ENCODE measurements at places on chromosomes 1 and 21.

GRCh38 chr1:54867717-54868057 lies 19.3 kb downstream of the DHCR24 start:
- DNase-seq, result no peak

DNA sequence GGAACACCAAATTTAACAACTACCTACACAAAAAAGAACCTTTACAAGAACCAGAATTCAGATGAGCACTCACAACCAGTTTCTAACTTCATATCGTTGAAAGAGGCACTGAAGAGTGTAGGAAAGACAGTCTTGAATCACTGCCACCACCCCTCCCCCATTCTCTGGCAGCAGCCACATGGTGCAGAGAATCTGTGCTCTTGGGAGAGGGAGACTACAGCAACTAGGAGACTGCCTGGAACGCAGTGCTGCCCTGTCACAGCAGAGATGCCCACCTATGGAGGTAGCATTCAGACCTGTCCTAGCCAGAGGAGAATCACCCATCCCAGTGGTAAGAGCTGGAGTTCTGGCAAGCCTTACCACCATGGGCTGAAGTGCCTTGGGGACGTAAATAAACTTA lies 7.3 kb downstream of the CCN1 start:
- DNase-seq, result no peak

DNA sequence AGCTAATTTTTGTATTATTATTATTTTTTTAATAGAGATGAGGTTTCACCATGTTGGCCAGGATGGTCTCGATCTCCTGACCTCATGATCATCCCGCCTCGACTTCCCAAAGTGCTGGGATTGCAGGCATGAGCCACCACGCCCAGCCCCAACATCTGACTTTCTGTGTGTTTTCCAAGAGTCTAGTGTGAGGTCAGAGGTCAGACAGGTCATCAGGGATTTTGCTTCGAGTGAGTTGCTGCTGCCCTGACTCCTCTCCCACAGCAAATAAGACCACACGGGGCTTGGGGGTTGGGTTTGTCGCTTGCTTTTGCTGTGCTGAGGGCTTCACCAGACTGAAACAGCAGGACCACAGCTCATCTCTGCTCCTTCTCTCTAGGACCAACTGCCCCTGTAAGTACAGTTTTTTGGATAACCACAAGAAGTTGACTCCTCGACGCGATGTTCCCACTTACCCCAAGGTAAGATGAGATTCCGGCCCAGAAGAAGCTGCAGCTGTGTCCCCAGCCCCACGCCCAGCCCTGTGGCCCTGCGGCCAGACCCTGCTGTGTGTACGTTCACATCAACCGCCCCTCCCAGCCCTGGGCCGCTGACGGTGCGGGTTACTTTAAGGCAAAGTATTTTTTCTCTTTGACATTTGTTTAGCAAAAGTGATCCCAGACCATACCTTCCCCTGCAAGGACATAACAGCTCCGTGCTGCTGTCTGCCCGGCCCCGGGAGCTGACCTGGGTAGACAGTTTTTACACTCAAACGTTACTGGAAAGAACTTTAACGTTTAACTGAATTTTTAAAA lies 97.5 kb downstream of the PDE9A start:
- DNase-seq, result no peak

DNA sequence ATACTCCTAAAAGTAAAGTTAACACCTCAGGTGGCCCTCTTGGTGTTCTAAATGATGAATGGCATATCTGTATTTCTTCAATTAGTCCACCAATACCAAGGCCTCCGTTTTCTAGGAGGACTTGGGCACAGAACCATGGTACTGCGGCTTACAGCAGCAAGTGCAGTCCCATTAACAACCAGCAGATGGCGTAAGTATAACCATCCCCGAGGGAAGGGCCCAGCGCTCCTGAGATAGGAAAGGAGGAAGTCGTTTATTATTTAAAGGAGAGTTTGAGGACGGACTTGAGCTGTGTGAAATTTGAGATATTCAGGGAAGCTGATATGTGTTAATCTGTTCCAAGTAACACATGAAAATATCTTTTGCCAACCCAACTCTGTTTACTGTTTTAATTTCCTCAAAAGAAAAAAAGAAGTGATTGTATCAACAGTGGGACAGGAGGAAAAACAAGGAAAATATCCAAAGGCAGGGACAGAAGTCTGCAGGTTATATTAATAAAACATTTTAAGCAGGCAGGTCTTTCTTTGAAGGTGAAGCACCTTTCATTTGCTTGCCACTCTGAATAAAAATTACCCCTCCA lies 37.7 kb upstream of the KCNJ15 start:
- peak; percentile 16 for DNase-seq

GRCh38 chr1:53982763-53983104 lies 35.3 kb downstream of the LDLRAD1 start:
- DNase-seq, result no peak

DNA sequence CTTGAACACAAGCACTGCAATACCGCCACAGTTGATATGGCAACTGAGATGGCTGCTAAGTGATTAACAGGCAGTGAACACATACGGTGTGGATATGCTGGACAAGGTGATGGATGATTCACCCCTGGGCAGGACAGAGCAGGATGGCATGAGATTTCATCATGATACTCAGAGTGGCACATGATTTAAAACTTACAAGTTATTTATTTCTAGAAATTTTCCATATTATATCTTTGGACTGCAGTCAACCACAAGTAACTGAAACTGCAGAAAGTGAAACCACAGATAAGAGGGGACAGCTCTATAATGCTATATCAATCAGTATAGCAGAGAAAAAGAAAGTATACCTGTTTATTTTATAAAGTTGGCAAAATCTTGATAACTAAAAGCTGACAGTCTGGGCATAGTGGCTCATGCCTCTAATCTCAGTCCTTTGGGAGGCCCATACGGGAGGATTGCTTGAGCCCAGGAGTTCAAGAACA lies 47.9 kb downstream of the PHACTR4 start:
- no peak for DNase-seq

DNA sequence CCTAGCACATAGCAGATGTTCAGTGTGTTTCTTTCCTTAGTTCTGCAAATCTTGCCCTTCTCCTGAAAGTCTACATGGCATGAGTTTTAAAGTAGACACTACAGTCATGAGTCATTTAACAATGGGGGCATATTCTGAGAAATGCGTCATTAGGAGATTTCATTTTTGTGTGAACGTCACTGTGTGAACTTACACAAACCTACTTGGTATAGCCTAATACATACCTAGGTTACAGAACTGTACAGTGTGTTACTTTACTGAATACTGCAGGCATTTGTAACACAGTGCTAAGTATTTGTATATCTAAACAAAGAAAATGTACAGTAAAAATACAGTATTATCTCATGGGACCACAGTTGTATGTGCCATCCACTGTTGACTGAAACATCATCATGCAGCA lies 10.0 kb downstream of the TTF2 start:
- DNase-seq, result no peak

DNA sequence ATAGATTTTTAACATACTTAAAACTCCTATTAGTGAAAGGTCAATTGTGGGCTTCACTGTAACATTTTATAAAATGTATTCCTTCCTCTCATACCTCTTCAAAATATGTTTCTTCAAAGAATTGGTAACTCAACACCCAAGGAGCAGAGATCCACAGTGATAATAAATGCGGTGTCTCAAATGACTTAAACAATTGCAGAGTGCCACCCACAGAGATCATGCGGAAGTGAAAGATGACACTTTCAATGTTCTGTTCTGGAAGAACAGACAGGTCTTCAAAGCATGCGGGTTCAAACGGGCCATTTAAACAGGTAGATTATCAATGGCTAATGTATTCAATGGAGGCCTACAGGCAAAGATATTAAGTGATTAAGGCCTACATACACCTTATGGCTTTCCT lies 157.0 kb upstream of the GREM2 start:
- DNase-seq, result no peak

DNA sequence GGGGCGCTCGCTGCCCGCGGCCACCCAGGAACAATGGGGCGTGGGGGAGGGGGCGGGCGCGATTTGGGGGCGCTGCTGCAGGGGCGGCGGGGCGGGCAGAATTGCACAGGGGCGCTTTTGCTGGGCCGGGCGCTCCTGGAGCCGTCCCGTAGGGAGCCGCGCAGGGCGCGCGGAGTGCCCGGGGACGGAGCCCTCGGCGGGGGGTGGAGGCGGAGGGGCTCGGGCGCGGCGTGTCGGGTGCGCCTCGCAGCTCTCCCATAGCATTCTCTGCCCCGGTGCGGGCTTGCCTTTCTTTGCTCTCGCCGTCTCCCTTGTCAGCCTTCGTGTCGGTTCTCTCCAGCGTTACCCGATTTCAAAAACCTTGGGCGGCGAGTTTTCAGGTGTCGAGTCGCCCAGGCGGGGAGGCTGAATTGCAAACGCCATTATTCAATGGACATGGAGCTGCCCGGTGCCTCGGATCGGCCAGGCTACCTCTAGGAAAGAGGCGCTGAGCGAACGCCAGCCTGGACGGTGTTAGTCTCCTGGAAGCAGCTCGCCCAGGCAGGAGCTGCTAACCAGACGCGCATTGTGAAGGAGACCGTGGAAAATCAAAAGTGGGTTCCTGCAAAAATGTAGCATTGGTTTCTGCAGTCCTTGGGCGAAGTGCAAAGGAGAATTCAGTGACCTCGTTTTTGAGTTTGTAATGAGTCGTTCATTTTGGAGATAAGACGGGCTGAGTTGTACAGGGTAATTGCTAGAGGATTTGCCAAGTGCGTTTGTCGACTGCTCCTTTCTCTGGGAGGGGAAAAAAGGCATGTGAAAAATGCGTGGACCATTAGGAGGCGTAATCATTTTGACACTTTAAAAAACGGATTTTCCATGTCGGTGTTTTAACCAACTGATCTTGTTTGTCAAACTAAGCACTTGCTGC lies 626 bp downstream of the CXADR start:
- no peak for DNase-seq

DNA sequence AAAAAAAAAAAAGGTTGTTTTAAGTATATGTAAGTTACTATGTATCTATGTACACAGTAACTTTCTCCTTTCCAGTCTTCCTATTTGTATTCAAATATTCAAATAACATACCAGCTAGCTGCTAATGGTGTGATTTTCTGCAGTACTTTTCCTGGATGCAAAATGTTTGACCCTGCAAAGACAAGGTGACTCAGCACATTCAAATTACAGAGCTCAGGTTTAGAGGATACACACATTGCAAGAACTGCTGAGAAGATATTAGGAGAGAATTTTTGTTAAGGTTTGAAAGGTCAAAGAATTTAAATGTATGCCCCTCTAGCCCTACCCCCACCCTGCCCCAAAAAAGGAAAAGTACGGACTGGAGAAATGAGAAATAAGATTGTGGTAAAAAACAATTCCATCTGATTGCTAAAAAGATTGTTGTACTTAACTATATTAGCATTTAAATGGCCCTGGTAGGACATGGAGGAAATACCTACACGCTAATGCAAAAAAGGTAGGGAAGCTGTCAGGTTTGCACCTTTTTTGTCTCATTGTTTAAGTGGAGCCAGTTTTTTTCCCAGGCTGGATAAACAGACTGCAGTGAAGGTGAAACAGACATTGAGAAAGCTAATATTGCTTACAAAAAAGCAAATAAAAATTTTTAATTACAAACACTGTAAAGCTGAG lies 45.6 kb downstream of the ZNF281 start:
- DNase-seq, result no peak

DNA sequence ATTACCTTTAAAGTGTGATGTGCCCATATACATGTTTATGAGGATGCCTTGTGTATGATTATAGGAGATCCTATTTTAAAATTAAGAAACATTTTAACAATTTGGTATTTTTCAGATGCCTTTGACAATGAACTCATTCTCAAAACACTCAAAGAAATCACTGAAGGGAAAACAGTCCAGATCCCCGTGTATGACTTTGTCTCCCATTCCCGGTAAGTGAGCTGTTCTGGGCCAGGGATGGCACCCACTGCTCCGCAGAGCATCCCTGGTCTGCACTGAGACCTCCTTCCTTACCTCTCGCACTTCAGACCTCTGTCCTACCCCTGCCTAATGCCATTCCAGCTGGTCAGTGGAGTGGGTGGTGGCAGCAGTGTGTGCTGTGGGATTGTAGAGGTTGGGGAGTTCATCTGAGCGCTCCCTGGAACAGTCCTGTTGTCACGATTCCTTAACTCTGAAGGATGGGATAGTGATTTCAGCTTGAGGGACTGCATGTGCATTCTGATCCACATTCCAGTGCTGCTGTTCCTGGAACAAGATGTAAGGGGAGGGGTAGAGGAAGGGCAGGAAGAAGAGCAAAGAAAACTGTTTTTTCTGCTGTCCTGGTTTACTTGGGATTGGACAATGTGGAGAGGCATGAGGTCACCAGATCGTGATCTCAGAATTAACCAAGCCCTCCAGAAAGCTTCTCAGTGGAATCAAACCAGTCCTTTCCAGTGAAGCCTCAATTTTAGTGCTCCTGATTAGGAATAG lies 63.9 kb downstream of the UCK2 start:
- DNase-seq, result no peak

- DNase-seq, result no peak
Measured at GRCh38 chr21:38205940-38206339, 50.9 kb upstream of the KCNJ15 start.

- no peak for DNase-seq
Measured at GRCh38 chr1:172135076-172135672, 285.3 kb upstream of the C1orf105 start.

- DNase-seq, result no peak
Measured at GRCh38 chr1:151113877-151114276, 32.6 kb downstream of the SEMA6C start.

DNA sequence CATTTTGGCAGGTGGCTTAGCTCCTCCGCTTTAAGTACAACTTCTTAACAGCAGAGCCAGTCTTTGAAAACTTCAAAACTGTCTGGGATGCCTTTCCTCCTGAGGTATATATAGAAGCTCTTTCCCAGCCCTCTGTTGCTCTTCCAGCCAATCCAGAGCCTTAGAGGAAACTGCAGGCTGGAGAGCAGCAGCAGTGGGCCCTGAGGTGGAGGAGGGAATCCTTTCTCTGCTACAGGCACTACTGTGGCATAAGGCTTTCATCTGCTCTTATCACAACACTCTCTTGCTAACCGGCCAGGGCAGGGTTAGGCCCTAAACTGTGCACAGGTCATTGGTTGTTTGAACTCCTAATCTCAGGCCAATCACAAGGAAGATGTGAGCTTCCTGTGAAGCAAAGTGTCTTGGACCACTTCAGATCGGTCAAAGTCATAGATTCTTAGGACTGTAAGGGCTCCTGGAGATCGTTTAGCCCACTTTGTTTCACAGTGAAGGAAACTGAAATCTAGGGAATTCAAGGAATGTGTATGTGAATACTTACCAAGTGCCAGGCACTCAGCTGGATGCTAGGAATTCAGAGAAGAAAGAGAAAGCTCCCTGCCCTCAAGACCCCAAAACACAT lies at the start of gene RGS5:
Gene RGS5, minus strand, starts transcription at position 84 of the 619 bp plus-strand sequence. Its CDS starts 81 bp downstream, at position 3.
- DNase-seq, result no peak

- DNase-seq, result no peak
Measured at GRCh38 chr1:234675572-234675971, 65.6 kb upstream of the IRF2BP2 start.

GRCh38 chr21:28272272-28272992 lies 720.2 kb downstream of the LTN1 start:
- DNase-seq, result no peak

GRCh38 chr1:236000781-236001180 lies 64.1 kb downstream of the NID1 start:
- DNase-seq, result no peak

DNA sequence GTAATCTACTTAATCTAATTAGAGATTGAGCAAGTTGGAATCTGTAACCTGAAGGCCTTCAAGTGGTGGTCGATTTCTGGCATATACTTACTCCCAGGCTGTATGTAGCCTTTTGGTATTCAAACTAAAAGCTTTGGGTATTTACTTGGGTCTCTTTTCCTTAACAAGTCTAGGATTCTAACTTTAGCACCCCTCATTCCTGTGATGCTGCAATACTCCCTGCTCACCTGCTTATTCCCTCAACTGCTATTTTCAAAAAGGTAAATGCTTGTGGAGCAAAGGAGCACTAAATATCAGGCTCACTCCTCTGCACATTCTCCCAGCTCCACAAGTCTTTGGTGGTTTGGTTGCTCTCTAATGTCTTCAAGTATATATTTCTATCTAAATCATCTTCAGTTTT lies 68.0 kb upstream of the CYYR1 start:
- DNase-seq, result no peak
